ENCODE measurements at places on chromosomes 1 and 21.
A peak's percentile ranks its signal among the peaks of the same experiment; 100 is the strongest.

GRCh38 chr1:40641601-40642242 is 23.8 kb downstream of the RIMS3 start:
- peaks cover 17% of the 10 kb centered on the region for H3K4me1 ChIP-seq
- H3K4me3 ChIP-seq: no peak overlapping the region
- no peaks in the 10 kb centered on the region for H3K36me3 ChIP-seq
- DNase-seq: no peak

GRCh38 chr1:235027076-235027861 is 101.4 kb downstream of the TOMM20 start:
- DNase-seq: peak; percentile 14
- H3K36me3 ChIP-seq: no peaks in the 10 kb centered on the region
- H3K27me3 ChIP-seq: no peaks in the 10 kb centered on the region
- no peak overlapping the region for H3K4me3 ChIP-seq
- no peak overlapping the region for H3K27ac ChIP-seq

DNA sequence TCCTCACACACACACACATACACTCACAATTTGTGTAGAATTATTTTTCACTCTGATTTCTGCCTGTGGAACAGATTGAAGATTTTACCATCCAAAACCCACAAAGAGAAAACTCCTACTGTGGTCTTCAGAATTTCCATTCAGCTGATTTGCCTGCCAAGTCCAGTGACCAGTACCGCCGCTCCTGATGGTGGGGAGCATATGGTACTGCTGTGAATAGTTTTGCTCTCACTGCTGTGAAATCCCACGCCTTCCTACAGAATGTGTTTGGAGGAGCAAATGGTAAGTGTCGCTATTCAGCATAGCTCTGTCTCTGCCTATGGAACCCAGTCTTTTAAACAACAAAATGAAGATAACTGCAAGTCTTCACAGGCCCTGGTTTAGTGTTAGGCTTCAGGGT is 629.5 kb downstream of the LMO4 start:
- peaks cover 19% of the 10 kb centered on the region for H3K27me3 ChIP-seq
- no peaks in the 10 kb centered on the region for H3K4me1 ChIP-seq
- no peak overlapping the region for H3K4me3 ChIP-seq
- H3K36me3 ChIP-seq: no peaks in the 10 kb centered on the region
- no peak overlapping the region for H3K27ac ChIP-seq
- no peak for DNase-seq

- no peak overlapping the region for H3K4me3 ChIP-seq
- no peak overlapping the region for H3K27ac ChIP-seq
- H3K27me3 ChIP-seq: peaks cover 54% of the 10 kb centered on the region
- no peak for DNase-seq
- H3K4me1 ChIP-seq: peaks cover 1% of the 10 kb centered on the region
Measured at GRCh38 chr1:38826262-38826661, 33.3 kb downstream of the RRAGC start.
